ENCODE measurements at places on chromosomes 7 and 10.

DNA sequence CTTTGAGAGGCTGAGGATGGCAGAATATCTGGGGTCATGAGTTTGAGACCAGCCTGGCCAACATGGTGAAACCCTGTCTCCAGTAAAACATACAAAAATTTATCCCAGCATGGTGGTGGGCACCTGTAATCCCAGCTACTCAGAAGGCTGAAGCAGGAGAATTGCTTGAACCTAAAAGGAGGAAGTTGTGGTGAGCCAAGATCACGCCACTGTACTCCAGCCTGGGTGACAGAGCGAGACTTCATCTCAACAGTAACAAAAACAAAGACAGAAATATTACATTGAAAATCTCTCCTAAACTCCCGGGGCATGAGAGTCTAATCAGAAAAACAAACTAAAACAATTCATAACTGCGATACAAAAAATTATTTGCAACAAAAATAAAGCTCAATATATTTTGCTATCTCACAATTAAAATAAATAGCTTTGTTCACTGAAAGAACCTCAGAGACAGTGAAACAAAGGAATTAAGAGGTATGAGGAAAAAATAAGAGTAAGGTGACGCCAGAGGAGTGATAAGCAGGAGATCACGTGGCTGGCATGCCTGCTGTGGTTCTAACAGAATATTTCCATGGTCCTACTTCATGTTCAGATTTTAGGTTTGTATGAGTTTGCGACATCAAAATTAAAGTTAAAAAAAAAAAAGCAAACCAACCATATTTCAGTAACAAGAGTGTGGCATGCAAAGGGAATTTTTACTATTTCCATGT is 527.7 kb upstream of the POM121L12 start:
- no peak for DNase-seq

DNA sequence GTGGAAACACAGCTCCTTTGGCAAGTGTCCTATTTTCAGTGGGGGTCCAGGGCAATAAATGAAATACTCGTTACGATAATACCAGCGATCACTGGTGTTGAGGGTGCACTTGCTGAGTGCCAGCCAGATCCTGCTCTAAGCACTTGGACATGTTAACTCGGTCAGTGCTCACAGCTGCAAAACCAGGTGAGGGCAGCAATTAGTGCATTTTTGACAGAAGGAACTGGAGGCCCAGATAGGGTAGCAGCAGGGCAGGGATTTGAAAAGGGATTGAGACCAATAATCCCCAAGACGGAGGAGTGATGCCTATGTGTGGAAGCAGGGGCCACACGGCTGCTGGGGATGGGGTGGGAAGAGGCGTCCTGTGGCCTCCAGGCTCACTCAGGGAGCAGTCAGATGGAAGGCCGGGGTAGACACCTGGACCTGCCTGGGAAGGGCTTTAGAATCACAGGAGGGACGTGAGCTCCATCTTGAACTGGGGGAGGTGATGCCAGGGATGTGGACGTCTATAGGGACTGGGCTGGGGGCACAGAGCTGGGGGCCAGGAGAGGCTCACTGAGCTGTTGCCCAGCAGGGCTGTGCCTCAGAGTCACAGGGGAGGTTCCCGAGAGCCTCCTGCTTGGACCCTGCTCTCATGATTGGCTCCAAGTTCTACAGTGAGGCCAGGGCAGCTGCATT is 14.3 kb downstream of the PTPRE start:
- DNase-seq = no peak

DNA sequence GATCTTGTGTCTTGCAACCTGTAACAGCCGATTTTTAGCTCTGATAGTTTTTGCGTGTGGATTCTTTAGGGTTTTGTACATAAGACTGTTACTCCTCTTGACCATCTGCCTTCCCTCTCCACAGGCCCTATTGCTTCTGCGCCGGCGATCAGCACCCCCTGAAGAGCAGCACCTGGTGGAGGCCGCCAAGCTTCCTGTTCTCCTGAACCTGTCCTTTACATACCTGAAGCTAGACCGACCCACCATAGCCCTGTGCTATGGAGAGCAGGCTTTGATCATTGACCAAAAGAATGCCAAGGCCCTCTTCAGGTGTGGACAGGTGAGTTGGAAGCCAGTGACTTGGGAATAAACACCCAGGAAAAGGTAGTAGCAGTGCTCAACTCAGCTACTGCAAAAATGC is 12.6 kb downstream of the FKBP6 start:
- DNase-seq = no peak

DNA sequence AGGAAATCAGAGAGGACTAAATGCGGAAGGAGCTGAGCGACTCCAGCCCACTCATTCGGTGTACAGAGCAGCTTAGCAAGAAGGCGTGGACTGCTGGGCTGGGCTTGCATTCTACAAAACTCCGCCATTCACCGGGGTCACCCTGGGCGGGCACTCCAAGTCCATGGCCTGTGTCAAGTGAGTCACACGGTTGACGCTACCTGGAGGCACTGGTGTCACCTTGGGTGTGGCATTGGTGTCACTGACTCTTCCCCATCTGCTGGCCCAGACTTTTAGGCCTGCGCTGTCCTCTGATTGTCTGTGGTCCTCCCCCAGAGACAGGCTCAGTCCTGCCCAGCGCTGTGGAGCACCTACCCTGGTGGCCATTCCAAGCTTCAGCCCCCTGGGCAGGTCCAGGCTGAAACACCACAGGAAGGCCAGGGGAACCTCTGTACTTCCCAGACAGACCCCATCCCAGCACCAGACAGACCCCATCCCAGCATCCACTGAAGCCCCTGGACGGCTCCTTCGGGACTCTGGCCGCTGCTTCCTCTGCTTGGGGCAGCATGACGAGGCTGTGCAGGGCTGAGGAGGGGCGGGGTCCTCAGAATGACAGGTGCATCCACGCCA is 30.6 kb upstream of the CNPY1 start:
- DNase-seq = no peak

- DNase-seq = no peak
These were observed 419.5 kb downstream of the PHTF2 start for GRCh38 chr7:78218051-78218450.

GRCh38 chr10:60406182-60406581 is 16.5 kb upstream of the ANK3 start:
- DNase-seq = no peak

- peak; percentile 32 for DNase-seq
These were observed 101.5 kb downstream of the ORC5 start for GRCh38 chr7:104106108-104106905.

DNA sequence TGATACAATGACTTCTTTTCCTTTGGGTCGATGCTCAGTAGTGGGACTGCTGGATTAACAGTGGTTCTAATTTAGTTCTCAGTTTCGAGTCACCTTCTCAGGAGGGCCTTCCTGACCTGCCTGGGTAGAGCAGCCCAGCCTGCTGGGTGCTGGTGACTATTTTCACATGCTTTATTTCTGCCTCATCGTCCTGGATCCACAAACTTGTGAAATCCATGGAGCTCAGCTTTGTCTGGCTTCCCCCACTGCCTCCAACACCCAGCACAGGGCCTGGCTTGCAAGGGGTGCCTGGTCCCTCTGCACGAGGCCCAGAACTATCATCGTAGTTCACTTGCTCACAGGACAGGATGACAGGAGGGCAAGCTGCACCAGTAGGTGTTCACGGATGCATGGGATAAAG is 46.9 kb downstream of the SPOCK2 start:
- DNase-seq = no peak

- DNase-seq = peak; percentile 70
These were observed 48.8 kb downstream of the HOXA1 start for GRCh38 chr7:27046854-27047549.

- no peak for DNase-seq
These were observed 60.8 kb upstream of the SMNDC1 start for GRCh38 chr10:110365356-110366143.
